ENCODE measurements at places on chromosomes 16 and 17. TPM values are rescaled to one million over a fixed set of nuclear protein-coding genes. Genes with fewer than 3 reads are reported as not detected.

The ENO3 gene
- total RNA-seq: 1.4 TPM

The TVP23A gene
- not detected for total RNA-seq

The ARHGAP23 gene
- total RNA-seq: 74.5 TPM

The UNC13D gene
- 13.7 TPM for total RNA-seq

The HOXB6 gene
- total RNA-seq: not detected

The AIPL1 gene
- not detected for total RNA-seq

The C16orf92 gene
- not detected for total RNA-seq

The EFCAB13 gene
- total RNA-seq: 3.1 TPM

The FAM171A2 gene
- 1.4 TPM for total RNA-seq

The KRT20 gene
- not detected for total RNA-seq

The IL21R gene
- not detected for total RNA-seq

The SCGB1C2 gene
- not detected for total RNA-seq

The CXCL16 gene
- total RNA-seq: 37.5 TPM

The ZFP90 gene
- total RNA-seq: 24.9 TPM

The IL34 gene
- total RNA-seq: 1.0 TPM

The PARD6A gene
- 0.57 TPM for total RNA-seq

The C1QBP gene
- 221 TPM for total RNA-seq

The RHBDL3 gene
- not detected for total RNA-seq

The IRF8 gene
- total RNA-seq: not detected

The VPS35 gene
- total RNA-seq: 83.0 TPM

The SOST gene
- total RNA-seq: not detected

The SOX8 gene
- under 0.01 TPM for total RNA-seq

The MRPL12 gene
- 14.0 TPM for total RNA-seq

The ANKRD40CL gene
- total RNA-seq: not detected

The HOXB4 gene
- total RNA-seq: under 0.01 TPM

The CDH8 gene
- 0.21 TPM for total RNA-seq

The TPSG1 gene
- not detected for total RNA-seq

The CLUH gene
- 57.1 TPM for total RNA-seq

The TMEM256 gene
- 26.6 TPM for total RNA-seq

The WNT9B gene
- total RNA-seq: not detected

The CRK gene
- total RNA-seq: 121 TPM

Data from nasal cavity respiratory epithelium epithelial cell of viscerocranial mucosa (primary cell).